ENCODE measurements at places on chromosomes 3 and 15. TPM values are rescaled to one million over a fixed set of nuclear protein-coding genes. Genes with fewer than 3 reads are reported as not detected.

The PTPRG gene
- 76.8 TPM for total RNA-seq

The CCR8 gene
- total RNA-seq = not detected

The RSRC1 gene
- total RNA-seq = 17.9 TPM

The OSBPL10 gene
- total RNA-seq = 18.3 TPM

The CATSPER2 gene
- not detected for total RNA-seq

The GPR149 gene
- not detected for total RNA-seq

The CKMT1A gene
- not detected for total RNA-seq

The ASB14 gene
- not detected for total RNA-seq

The SPTBN5 gene
- total RNA-seq = under 0.01 TPM

The LIPC gene
- 0.43 TPM for total RNA-seq

The CCDC39 gene
- total RNA-seq = 0.23 TPM

The FAM98B gene
- 2.6 TPM for total RNA-seq

The GASK1A gene
- 0.47 TPM for total RNA-seq

The CIDEC gene
- total RNA-seq = 92.0 TPM

The VWA5B2 gene
- not detected for total RNA-seq
